Panc1 (cell line): ENCODE measurements at places on chromosomes 11 and 22.

DNA sequence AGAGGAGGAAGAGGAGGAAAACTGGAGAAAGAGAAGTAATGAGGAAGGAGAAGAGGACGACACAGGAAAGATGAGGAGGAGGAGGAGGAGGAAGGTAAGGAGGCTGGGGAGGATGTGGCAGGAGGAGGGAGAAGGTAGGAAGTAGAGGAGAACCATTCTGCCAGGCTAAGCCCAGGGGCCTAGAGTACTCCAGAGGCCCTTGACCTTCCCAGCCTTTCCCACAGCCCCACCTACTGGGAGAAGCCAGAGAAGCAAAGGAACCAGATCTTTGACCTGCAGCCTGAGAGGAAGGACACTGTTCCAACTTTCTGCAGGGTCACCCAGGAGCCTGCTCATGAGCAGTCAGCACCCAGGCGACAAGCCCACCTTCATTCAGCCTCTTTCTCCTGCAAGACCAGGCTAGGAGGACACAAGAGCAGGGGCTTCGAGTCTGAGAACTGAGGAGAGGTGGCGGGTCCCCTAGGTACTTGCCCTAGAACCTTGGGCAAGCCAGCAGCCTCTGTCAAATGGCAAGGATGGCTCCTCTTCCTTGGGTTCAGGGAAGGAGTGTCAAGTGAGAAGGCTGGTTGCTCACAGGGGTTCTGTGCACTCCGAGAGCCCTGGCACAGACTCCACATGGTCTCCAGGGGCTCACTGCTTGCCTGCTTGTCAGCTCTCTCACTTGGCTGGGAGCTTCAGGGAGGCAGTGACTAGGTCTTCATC lies 27.9 kb upstream of the OAF start:
- DNase-seq, result no peak

- peak; percentile 94 for DNase-seq
Measured at GRCh38 chr11:34214961-34215805, 109.8 kb downstream of the NAT10 start.

DNA sequence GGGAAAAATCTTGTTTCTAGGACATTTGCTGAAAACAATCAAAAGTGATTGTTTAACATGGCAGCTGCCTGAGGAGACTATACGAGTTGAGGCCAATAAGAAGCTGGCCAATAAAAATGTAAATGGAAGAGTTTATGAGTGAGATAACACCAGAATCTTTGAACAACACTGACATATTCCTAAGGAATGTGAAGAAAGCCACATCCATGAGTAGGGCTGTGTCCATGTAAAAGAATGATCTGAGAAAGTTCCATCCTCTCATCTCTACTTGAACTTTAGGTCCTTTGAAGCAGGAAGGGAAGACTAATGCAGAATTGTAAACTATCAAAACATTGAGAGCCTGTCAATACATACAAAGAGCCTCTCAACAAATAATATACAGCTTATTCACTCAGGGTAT lies 6.9 kb upstream of the CHORDC1 start:
- DNase-seq, result no peak

- DNase-seq, result no peak
Measured at GRCh38 chr11:78310500-78310909, 107.1 kb downstream of the GAB2 start.

DNA sequence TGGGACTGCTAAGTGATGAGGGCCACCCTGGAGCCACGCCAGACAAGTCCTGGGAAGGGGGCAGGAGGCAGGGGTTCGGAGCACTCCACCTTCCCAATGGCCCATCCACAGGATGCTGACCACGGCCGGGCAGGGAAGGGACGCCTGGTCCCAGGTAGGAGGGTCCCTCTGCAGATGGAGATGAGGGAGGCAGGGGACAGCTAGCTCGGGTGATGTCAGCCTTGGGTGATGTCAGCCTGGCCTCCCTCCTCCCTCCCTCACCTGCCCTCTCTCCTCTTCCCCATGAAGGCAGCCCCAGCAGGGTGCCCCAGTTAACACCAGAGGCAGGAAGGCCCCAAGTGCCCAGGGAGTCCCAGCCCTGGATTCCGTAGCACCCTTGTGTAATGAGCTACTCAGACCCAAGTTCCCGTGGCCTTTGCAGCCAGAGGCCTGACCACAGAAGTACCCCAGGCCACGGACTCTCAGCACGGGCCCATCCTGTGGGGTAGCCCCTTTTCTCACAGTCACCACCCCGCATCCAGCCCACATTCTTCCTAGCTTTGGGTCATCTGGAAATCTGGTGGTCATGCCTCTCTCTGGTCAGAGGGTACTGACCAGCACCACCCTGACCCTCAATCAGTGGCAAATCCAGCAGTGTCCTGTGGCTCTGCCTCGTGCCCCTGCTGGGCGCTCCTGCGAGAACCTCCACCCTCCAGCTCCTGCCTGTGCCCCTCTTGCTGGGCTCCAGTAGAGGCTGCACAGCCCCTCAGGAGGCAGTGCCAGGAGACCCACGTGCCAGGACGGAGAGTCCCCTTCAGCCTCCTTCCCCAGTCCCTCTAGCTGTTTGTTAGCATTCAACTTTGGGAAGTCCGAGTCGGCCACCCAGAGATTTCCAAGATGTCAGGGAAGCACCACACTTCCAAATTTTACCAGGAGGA lies 47.4 kb downstream of the SHANK2 start:
- no peak for DNase-seq

DNA sequence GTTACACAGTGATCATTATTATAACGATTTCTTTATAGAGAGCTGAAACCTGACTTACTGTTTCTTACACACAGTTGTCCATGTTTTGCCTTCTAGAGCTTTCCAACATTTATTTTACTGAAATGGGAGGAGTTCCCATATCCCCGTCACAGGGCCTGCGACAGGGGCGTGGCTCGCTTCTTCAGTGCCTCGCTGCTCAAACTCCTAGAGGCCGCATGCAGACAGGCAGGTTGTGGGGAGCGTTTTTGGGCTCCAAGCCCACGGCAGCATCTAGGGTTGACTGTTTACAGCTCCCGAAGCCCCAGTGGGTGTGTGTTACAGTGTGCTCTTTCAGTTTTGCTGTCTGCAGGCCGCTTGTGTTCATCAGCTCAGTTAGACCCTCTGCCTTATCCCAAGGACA lies 12.7 kb upstream of the AMOTL1 start:
- no peak for DNase-seq

- DNase-seq, result no peak
Measured at GRCh38 chr22:28344918-28345703, 334.5 kb downstream of the TTC28 start.

DNA sequence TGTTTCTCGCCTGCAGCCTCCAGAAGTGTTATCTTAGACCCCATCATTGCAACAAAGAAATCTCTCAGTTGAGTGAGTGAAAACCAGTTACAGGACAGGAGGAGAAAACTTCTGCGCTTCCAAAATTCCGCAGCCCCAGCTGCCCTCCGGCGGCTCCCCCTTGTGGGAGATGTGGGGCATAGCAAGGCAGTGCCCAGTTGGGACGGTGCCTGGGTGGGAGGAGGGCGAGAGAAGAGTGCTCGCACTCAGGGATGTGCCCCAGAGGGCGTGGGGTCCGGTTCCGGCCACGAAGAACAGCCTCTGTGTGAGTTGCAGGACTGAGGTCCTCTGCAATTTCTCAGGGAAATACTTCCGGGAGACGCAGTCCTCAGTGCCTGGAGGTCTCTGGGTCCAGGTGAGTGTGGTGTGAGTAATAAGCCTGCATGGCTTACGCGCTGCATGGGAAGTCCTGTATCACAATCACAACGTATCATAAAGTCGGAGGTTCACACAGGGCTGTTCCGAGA lies 87.0 kb upstream of the BLID start:
- no peak for DNase-seq

- DNase-seq, result no peak
Measured at GRCh38 chr11:64339754-64340408, at the start of gene CCDC88B. Gene CCDC88B (plus strand): TSS chr11:64340204. CDS start chr11:64340267, 63 bp downstream.

GRCh38 chr22:28397306-28397705 lies 282.3 kb downstream of the TTC28 start:
- DNase-seq, result no peak

GRCh38 chr11:123302751-123303195 lies 107.7 kb upstream of the CLMP start:
- no peak for DNase-seq

- no peak for DNase-seq
Measured at GRCh38 chr11:111688013-111688412, 78.2 kb downstream of the PPP2R1B start.

- DNase-seq, result no peak
Measured at GRCh38 chr11:121059605-121060004, 35.7 kb downstream of the TBCEL start.

DNA sequence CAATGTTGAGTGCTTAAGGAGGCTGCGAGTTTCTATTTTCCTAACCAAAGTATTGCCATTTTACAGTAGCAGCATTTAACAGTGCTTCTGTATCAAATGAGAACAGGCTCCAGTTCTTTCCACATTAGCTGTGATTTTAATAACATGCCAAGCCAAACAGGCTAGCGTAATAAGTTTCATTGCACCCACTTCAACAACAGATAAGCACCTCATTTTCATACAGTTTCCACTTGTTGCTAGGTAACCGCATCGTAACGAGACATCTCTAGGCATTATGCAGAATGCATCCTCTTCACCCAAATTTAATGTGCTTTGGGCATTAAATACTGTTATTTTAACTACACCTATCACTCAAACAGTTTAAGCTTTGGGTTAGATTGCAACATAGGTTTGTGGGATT lies 79.0 kb downstream of the CADM1 start:
- DNase-seq, result no peak

GRCh38 chr11:116073854-116074837 lies 569.9 kb upstream of the CADM1 start:
- DNase-seq, result no peak

DNA sequence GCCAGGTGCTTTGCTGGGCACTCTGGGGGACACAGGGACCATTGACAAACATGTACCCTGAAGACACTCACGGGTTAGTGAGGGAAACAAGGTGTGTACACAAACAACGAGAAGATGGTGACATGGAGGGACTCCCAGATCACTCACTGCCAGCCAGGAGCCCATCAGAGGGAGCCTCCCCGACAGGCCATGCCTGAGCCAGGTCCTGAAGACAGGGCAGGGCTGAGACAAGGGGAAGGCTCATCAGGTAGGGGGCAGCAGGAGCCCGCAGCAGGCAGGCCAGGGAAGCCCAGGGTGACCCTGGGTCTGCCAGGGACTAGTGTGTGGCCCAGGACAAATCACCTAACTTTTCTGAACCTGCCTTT lies 127.9 kb downstream of the BUD13 start:
- DNase-seq, result no peak

DNA sequence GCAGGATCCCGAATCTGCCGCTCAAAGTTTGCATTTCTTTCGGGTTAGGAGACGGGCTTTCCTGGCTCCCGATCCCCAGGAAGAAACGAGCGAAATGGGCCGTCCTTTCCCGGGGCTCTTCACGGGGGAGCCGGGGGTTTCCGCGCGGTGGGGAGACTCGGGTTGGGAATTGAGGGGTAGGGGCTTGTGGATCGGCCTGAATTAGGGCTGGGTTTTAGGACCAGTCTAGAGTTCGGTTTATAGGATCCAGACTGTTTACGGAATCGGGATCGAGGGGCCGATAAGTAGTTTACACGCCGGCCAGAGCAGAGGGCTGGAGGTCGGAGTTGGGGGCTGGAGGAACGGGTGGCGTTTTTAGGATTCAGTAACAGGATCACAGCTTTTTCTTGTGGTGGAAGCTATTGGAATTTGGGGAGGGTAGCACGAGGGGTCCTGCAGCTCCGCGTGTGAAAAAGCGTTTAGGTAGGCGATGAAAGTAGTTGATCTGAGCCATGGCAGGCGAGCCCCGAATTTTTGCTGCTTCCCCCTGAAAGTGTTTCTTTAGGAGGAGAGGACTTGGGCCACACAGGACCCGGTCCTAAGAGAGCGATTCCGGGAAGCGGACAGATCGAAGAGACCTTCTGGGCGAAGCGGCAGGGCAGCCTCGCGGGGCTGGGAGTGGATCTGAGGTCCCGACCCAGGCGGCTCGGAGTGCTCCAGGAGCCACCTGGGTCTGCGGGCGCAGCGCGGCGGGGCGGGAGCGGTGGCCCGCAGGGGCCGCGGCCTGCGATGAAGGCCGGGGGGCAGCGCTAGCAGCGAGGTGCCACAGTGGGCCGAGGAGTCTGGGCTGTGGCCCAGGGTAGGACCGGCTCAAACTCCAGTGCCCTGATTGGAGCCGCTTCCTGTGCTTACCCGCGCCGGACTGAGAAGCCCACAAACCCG lies 1.6 kb downstream of the PKNOX2 start:
- DNase-seq, result no peak

- DNase-seq, result no peak
Measured at GRCh38 chr11:61071208-61071681, 31.0 kb upstream of the CD5 start.

- DNase-seq, result no peak
Measured at GRCh38 chr11:119721129-119722120, 7.6 kb downstream of the NECTIN1 start.

DNA sequence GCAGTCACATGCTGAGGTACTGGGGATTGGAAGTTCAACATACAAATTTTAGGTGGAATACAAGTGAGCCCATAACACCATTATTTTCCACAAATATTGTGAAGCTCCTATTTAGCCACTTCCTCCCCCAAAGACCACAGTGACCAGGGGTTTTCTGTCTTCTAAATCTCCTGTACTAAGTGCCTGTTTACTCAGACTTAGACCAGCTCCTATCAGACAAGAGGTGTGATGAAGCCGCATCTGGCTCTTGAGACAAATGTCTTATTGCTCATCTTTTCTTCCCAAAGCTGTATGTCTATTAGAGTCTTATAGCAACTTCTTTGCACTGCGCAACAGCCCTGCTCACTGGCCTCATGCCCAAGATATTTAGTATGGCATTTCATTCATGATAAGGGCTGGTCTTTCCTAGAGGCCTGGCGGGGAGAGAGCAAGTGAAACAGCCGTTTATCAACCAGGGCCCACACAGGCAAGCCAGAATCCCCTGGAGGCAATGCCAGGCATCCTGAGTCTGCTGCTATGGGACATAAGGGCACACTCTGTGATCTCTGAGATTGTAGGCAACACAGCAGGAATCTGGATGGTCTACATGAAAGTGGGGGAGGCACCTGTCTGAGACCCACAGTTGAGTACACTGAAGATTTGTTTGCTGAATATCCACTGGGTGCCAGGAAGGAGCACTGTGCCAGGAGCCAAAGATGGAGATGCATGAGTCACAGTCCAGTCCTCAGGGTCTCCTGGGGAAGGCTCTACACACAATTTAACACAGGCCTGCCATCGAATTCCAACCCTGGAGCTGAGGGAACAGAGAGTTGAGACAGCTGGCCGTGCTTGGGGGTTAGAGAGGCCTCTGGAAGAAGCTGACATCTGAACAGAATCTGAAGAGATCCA lies 78.5 kb upstream of the NCAM1 start:
- no peak for DNase-seq

- no peak for DNase-seq
Measured at GRCh38 chr11:95562196-95562921, 227.2 kb downstream of the FAM76B start.

- DNase-seq, result no peak
Measured at GRCh38 chr22:42399315-42400271, 32.6 kb downstream of the NFAM1 start.

DNA sequence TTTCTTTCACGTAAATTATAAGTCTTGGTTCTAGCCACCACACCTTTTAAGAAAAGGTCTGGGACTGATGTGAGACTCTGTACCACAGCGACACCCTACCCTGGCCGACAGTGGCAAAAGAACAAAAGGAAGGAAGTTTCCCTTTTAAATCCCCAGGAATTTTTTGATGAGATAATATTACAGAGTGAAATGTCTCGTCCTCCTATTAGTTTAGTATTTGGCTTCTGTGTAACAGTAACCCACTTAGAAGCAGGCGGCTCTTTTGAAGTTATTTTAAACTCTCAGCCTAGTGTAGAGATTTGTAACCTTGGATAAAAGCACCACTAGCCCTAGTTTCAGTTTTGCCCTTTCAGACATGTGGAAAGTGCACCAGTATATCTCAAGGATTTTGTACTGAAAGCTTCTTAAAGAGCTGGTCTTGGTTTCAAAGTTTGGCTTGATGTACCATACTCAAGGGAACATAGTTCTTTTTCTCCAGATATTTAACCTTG lies 84.1 kb downstream of the C22orf31 start:
- DNase-seq, result no peak

GRCh38 chr11:71365626-71366025 lies 82.6 kb downstream of the DHCR7 start:
- no peak for DNase-seq
